Suppressor macrophage treated with lipopolysaccharide for 1 hour (primary cell): ENCODE measurements at places on chromosomes 7 and 10.

- no peak for DNase-seq
Measured at GRCh38 chr7:102275123-102275703, 11.5 kb upstream of the SH2B2 start.

GRCh38 chr7:25359471-25360059, 131.3 kb upstream of the NPVF start:
- no peak for DNase-seq

DNA sequence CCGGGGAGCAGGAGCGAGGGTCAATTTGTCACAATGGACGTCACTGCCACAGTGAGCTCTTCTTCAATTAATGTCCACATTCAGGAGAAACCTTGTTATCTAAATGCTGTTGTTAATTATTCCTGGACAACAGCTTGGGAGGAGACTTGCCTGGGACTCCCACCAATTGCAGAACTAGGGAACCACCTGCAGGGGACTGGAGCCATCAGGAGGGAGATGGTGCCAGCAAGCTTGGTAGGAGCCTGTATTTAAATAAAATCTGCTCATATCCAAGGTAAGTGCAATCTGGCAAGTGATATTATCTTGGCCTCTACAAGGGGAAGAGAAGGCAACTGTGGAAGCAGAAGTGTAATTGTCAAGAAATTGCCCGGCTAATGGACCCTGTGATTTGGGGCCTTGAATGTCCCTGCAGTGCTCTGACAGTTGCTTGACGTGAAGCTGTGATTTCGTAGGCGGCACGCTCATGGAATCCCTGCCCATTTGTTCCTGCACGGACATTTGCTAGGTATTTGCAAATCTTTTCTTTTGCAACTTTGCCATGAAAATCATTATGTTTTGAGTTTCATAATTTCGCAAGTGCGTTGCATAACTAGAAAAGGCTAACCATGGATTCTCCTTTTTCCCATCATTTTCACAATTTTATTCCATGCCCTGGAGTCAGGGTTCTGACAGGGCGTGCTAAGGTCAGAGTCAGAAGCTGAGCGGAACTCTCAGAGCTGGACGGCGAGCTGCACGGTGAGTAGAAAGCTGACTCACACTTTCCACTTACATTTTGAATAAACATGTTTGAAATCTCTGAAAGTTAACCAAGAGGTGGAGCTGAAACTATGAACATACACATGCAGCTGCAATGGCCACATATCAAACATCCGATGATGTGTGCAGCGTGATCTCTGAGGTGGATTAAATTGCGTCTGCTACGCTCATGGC, 84.9 kb upstream of the TCERG1L start:
- no peak for DNase-seq

GRCh38 chr7:81503336-81503735, 266.5 kb downstream of the HGF start:
- no peak for DNase-seq

- no peak for DNase-seq
Measured at GRCh38 chr7:86411814-86412213, 231.9 kb upstream of the GRM3 start.

DNA sequence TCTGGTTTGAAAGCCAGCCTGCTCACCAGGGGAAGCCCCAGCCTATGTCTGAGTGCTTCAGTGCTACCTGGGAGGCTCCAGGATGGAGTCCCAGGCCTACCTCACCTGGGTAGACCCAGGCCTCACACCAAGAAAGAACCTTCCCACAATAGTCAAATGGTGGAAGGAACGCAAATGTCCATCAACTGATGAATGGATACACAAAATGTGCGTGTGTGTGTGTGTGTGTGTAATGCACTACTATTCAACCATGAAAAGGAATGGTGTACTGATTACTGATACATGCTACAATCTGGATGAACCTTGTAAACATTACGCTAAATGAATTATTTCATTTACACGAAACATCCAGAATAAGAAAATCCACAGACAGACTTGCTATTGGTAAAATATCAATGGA, 15.2 kb upstream of the ADRB1 start:
- DNase-seq = no peak

GRCh38 chr10:71569775-71570588, 149.6 kb downstream of the C10orf105 start:
- peak; percentile 84 for DNase-seq

DNA sequence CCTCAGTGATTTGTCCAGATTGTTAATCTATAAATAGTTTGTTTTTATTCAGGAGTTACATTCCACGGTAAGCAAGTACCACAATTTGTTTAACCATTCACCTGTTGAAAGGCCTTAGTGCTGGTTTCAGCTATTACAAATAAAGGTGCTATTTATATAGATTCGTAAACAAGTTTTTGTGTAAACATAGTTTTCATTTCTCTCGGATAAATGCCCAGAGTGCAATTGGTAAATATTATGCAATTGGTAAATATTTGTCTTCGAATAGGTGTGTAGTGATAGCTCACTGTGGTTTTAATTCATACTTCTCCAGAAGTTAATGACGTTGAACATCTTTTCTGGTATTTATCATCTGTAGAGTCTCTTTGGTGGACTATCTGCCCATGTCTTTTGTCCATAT, 76.4 kb upstream of the RSU1 start:
- no peak for DNase-seq

DNA sequence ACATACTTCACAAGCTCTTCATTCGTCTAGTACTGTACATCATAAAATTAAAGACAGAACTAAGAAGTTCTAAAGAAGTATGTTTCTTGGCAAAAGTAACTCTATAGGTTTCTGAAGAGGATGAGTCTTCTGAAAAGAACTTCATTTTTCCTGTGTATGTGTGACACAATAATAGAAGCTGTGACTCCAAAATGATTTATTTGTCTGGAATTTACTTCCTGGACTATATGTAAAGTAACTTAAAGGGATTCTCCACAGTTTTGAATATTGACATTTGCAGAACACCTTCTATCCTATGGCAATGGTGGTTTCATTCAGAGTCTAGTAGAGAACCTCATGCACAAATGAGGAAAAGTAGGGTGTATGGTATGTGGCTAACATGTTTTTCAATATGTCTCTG, 19.8 kb upstream of the CLDN12 start:
- no peak for DNase-seq

- no peak for DNase-seq
Measured at GRCh38 chr10:129941199-129942018, 22.7 kb downstream of the EBF3 start.

DNA sequence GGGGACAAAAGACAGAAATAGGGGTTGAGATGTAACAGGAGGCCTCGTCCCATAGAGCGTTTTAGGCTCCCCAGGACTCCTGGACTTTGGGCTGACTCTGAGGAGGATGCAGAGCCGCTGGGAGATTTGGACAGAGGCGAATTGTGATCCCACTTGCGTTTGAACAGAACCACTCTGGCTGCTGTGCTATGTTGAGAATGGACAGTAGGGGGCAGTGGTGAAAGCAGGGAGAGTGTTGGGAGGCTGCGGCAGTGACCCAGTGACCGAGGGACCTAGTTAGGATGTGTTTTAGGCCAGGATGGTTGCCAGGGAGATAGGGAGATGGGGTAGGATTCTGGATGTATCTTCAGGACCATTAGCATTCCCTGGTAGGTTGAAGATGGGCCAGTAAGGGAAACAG, 271.6 kb downstream of the CCDC3 start:
- DNase-seq = peak; percentile 13

DNA sequence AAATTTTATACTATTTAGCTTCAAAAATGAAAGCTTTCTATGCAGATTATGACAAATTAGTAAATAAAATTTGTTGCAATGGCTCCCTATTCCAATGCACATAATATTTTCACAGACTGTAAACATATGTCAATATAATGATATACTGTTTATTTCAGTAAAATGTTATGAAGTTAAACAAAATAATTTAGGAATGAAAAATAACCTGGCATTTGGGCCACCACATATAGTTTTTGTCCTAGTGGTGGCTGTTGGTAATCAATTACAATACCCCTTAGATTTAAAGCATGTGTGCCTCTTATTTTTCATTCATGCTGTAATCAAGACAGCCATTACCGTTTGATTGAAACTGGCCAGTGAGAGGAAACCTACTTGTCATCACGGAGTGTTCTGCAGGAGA, 928.5 kb upstream of the KCND2 start:
- no peak for DNase-seq

DNA sequence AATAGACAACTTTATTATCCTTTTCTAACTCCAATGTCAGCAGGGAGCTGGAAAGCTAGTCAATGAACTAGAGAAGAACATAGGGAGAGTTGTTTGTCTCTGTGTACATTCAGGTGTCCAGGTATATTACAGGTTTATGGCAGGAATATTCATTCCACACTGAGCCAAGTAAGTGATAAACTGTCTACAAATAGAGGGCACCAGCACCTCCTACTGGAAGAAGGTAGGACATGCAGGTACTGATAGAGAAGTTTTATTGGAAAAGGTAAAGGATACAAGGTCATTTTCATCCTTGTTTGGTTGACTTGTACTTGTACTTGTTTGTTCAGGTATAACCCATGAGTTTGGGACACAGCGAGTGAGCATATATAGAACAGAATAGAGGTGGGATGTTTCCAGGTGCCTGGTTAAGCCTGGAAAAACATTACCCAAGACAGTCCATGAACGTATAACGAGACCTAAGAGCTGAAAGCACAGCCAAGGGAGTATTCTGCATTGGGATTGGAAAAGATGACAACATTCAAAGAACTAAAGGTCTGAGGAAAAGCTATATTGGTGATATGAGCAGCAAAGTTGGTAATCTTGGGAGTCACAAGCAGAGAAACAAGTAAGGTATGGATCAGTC, 61.4 kb upstream of the PPP1R3C start:
- peak; percentile 54 for DNase-seq

DNA sequence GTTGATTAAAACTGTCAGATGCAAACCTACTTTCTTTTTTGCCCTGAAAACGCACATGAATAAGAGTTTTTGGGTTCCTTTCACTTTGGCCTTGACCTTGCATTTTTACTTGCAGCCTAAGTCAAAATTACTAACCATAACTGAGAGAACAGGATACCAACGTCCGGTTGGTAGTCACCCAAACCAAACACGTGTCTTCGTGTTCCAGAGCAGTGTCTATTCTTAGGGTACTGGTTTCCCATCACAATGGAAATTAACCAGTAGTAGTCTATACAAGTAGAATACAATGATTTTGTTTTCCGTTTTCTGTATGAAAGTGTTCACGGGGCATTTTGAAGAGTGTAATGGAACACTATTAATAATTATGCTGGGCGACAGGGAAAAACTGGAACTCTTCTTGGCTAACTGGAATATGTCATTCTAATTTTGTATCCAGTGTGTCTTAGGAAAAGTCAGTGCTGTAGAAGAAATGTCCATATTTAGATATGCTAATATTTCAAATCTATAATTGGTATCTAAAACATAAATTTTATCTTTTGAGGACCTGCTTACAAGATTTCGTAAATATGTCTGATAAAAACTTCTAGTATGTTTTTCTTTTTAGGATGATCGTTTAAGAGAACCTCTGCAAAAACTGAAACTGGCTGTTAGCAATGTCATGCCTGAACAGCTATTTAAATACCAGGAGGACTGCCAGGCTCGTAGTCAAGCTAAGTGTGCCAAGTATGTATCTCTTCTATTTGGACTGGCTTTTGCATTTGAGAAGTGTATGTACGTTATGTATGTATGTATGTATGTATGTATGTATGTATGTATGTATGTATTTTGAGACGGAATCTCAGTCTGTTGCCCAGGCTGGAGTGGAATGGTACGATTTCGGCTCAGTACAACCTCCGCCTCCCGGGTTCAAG, 40.9 kb downstream of the UBN2 start:
- DNase-seq = no peak

GRCh38 chr10:46052057-46052790, 6.2 kb upstream of the MSMB start:
- DNase-seq = no peak

- DNase-seq = no peak
Measured at GRCh38 chr7:53022893-53023292, 12.5 kb upstream of the POM121L12 start.

GRCh38 chr7:13282377-13282980, 595.0 kb downstream of the ARL4A start:
- peak; percentile 21 for DNase-seq

GRCh38 chr7:139495580-139496125, 12.2 kb upstream of the KLRG2 start:
- DNase-seq = no peak

- no peak for DNase-seq
Measured at GRCh38 chr7:110764852-110765251, 326.1 kb upstream of the LRRN3 start.

DNA sequence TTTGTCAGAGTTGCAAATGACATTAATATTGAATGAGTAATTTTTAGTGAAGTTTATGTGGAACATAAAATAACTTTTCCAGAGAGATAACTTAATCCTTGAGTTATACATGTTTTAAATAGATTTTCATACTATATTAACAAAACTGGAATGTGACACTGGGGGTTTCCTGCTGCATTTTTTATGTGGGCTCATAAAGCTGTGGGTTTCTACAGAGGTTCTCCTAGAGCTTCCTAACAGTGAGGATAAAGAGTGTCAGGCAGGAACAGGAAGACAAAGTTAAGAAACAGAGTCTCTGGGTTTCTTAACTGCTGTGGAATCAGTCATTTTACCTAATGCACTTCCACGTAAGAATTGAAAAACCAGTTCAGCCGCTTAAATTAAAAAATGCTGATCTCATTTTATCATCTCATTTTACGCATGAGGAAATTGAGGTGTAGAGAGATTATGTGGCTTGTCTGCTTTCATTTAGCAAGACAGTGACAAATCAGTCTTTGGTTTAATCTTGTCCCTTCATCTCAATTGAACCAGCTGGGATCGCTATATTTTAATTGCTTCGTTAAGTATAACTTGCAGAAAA, 5.0 kb downstream of the CD36 start:
- peak; percentile 27 for DNase-seq

DNA sequence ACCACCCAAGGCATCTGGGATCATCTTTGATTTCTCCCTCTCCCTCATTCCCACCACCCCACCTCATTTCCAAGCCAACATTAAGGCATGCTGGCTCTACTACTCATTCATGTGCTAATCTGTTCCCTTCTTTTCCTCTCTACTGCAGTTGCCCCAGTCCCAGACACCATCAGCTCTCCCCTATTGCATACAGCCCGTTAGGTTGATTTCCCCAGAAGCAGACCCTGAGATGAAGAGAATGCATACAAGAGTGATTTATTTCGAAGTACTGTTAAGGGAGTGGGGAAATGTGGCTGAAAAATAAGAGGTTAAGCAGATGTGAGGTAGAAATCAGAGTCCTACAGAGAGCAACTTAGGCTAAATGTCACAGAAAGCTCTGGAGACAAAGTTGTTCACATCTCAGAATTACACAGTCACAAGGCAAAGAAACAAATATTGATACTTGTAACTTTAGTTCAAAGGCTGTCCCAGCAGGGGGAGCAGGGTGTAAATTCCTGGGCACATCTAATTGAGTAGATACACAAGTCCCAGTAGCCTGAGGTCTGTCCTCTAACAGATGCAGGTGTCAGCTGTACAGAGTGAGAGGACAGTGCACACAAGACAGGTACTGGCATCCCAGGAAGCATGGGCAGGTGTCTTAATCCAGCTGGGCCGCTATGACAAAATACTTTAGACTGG, 20.9 kb downstream of the AKR1D1 start:
- peak; percentile 73 for DNase-seq
